ENCODE measurements at places on chromosomes 1 and 21. TPM values are rescaled to one million over a fixed set of nuclear protein-coding genes. Genes with fewer than 3 reads are reported as not detected.

IL19 gene
- not detected for total RNA-seq

SPRR5 gene
- not detected for total RNA-seq

CIART gene
- total RNA-seq: 6.0 TPM

SV2A gene
- total RNA-seq: 27.3 TPM

HMCN1 gene
- 151 TPM for total RNA-seq

FMN2 gene
- total RNA-seq: 21.0 TPM

SUMO3 gene
- 77.2 TPM for total RNA-seq

POU3F1 gene
- total RNA-seq: not detected

BPNT1 gene
- 26.8 TPM for total RNA-seq

SYNJ1 gene
- 13.2 TPM for total RNA-seq

DMRTA2 gene
- 0.46 TPM for total RNA-seq

NBPF15 gene
- 65.2 TPM for total RNA-seq

IQGAP3 gene
- total RNA-seq: 16.6 TPM

CAMSAP2 gene
- total RNA-seq: 32.9 TPM

CRNN gene
- total RNA-seq: not detected

LAMC2 gene
- total RNA-seq: 3.4 TPM

FMO5 gene
- total RNA-seq: 1.4 TPM

RAB3B gene
- total RNA-seq: 37.1 TPM

CD48 gene
- not detected for total RNA-seq

KRTAP19-5 gene
- total RNA-seq: not detected

Data from smooth muscle cell of the pulmonary artery (primary cell).